ENCODE measurements at places on chromosomes 13 and 19.

DNA sequence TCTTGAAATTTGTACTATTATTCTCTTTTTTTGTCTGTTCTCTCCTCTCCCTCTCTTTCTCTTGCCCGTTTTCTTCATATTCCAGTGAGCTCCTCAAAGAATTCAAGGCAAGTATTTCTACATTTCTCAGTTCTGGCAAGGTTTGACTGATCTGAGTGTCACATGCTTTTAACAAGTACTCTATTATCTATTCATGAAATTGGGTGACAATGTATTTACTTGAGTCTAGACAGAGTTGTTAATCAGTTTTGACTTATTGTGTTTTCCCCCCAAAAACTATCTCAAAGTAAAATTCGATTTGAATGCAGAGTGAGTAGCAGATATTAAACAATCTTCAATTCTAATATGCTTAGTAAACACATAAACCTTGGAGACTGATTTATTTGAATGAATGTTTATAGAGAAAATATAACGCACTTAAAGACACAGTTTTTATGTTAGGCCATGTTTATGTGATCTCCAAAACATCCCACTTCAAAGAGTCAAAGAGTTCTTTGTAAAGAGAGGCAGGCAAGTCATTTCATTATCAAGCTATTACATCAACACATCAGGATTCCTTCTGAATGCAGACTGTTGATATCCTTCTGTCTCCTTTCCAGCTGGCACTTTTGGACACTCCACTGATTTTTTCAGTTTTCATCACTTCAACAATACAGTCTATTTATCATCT is 166.6 kb downstream of the SLITRK6 start:
- no peak for DNase-seq

DNA sequence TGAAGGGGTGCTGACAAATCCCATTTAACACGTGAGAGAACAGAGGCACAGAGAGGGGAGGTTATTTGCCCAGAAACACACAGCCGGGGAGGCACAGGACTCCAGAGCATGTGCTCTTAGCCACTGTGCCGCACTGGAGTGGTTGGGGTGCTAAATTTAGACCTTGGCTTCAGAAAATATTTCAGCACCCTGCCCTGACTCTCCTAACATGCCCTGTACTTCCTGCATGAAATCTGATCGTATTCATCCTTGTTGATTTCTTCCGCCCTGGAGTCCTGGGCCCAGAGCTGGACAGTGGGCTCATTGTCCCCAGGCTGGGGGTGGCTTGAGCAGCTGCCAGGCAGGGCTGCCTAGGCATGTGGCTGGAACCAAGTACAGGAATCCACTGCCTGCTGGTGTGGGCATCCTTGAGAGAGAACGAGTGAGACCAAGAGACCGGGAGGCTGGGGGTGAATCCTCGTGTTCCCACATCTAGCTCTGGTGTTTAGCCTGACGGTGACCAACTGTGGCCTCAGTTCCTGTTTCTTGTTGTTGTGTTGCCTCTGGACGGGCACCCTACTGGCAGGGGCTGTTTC is 5.3 kb downstream of the SLC27A1 start:
- peak; percentile 88 for DNase-seq

GRCh38 chr19:13100841-13101589 is 1.6 kb downstream of the LYL1 start:
- DNase-seq, result peak; percentile 36

- no peak for DNase-seq
Measured at GRCh38 chr13:62057286-62057685, 641.6 kb upstream of the PCDH20 start.

GRCh38 chr13:24671386-24672113 is 8.7 kb upstream of the ATP12A start:
- peak; percentile 39 for DNase-seq

- DNase-seq, result no peak
Measured at GRCh38 chr19:7450243-7451223, 38.3 kb downstream of the PEX11G start.

DNA sequence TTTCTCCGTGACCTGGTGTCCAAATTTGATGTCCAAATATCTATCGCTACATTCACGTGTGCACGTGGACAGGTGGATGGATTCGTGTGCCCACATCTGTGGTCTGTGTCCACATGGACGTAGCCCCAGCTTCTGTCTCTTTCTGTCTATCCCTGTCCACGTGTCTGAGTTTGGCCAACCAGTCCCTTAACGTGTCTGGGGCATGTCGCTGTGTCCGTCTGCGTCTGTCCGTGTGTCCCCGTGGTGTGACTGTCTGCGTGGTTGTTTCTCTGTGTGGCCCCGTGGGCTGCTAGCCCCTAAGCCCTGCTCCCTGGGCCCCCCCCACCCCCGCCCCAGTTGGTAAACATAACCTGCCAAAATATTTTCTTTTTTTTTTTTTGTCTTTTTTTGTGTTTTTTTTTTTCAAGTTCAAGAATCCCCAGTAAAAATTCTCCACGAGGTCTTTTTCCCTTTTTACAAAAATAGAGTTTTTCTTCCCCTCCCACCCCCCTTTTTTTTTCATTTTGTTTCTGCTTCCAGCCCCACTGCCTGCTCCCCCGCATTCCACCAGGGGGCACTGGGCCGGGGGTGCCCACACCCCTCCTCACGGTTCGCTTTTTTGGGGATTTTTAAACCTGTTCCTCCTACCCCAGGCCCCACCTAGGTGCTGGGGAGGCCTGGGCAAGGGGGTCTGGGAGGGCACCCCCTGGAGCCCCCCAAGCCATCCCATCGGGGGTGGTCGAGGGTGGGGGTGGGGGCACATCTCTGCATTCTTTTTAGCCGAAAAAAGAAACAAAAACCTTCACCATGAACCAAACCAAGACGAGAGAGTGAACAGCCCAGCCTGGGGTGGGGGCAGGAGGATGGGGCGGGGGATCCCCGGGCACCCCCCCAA is 18.3 kb downstream of the PRKCSH start:
- DNase-seq, result no peak

GRCh38 chr19:34962687-34963572 is 1.1 kb downstream of the ZNF792 start:
- no peak for DNase-seq

DNA sequence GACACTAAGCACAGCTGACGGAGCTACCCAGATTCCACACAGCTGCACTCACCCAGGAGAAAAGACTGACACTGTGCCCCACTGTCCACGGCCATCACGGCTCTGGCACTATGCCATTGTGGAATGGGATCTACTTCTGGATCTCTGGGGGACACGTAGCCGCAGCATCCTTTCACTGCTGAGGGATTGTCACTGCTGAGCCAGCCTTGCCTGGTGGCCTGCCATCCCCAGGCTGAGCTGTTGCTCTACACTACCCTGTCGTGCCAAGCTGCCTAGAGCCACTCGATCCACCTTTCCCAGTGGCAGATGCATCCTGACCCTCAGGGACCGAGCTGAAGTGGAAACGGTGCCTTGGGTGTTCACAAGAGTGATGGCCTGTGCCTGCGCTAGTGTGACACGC is 5.0 kb upstream of the LILRB5 start:
- peak; percentile 6 for DNase-seq

DNA sequence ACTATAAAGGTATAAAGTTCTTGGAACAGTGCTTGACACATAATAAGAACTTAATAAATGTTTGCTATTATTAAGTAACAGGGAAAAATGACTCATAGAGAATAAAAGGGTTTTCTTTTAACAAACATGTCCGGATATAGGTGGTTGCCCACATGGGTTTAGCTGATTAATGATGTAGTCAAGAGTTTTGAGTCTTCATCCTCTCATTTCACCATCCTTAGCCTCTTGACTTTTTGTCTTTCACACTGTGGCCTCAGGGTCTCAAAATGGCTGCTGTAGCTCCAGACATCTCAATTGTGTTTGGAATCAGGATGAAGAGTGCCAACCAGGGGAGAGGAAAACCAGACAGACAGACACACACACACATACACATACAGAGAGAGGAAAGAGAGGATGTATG is 97.9 kb downstream of the HSPH1 start:
- no peak for DNase-seq

DNA sequence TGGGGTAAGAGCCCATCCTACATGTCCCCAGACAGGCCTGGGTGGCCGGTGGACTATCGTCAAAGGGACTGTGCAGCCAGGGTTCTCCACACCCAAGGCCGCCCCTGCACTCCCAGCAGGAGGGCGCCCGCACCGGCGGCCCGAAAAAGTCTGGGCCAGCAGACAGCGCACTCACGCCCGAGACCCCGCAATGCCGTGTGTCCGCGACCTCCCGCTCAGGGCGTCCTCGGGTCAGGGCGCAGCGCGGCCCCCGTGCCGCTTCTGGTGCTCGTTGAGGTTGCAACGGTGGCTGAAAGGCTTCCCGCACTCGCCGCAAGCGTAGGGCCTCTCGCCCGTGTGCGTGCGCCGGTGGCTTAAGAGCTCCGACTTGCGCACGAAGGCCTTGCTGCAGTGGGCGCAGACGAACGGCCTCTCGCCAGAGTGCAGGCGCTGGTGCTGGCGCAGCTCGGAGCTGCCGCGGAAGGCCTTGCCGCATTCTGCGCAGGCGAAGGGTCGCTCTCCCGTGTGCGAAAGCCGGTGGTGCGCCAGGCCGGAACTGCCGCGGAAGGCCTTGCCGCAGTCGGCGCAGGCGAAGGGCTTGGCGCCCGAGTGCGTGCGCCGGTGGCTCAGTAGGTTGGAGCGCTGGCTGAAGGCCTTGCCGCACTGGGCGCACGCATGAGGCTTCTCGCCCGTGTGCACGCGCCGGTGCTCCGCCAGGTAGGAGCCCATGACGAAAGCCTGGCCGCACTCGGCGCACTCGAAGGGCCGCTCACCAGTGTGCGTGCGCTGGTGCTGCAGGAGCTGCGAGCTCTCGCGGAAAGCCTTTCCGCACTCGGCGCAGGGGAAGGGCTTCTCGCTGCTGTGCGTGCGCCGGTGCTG is 2.8 kb upstream of the A1BG start:
- DNase-seq, result peak; percentile 28

DNA sequence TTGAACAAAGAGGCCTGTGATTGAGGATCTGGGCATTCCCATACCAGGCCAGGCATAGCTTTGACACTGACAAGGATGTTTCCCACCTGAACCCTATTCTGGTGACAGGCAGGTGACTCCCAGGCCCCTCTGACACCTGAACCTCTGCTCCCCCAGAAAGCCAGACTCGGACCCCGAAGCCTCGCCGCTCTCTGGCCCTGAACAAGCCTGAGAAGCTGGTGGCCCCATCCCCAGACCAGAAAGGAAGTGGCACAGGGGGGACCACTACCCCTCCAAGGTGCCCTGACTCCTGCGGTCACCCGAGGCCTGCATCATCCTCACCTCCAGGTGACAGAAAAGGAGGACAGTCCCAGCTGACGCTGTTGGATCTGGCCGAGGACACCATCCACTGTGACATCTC is 14.7 kb downstream of the SIX5 start:
- DNase-seq, result no peak

DNA sequence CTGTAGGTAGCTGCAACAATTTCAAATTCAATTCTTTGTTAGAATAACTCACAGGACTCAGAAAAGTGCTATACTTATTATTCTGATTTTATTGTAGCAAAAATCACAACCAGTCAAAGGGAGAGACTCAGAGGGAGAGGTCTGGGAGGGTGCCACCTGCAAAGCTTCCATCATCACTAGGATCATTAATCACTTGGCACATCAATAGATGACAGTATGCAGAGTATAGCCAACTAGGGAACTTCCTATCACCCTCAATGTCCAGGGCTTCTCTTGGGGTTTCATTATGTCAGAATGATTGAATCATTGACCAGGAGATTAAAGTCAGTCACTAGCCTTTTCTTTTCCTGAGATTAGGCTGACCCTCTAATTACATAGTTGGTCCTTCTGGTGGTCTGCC is 431.3 kb upstream of the ATXN8OS start:
- no peak for DNase-seq

DNA sequence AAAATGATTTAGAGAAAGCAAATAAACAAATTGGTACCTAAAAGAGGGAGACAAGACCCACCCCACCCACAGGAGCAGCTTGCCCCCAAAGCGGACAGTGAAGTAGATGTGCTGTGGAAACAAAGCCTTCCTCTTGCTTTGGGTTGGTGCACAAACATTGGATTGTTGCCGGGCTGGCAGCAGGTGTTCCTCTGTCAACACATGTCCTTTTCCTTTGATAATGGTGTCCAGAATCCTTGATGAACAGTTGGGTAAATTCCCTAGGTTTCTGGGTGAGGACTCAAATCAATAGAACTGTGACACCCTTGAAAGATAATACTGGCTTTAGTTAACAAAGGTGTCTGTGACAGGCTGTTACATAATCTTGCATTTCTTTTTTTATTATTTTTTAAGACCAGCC is 311.8 kb downstream of the SPRY2 start:
- DNase-seq, result no peak

- no peak for DNase-seq
Measured at GRCh38 chr13:30731361-30732045, 3.8 kb upstream of the ALOX5AP start.

- DNase-seq, result no peak
Measured at GRCh38 chr19:55076321-55076720, 652 bp downstream of the EPS8L1 start.

DNA sequence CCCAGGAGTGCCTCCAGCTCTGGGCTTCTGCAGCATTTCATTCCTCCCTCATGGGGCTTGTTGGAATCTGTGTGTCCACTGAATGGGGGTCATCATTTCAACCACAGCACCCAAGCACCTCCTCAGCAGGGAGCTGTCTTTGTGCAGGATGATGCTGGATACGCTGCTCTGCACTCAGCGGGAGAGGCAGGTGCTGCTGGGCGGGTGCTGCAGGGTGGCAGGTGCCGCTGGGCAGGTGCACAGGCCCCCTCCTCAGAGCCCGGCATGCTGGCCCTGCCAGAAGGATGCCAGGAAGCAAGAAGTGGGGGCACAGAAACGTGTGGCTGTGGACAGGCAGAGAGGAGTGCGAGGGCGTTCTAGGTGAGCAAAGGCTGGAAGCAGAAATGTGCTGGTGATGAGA is 121.8 kb upstream of the VSTM2B start:
- no peak for DNase-seq

DNA sequence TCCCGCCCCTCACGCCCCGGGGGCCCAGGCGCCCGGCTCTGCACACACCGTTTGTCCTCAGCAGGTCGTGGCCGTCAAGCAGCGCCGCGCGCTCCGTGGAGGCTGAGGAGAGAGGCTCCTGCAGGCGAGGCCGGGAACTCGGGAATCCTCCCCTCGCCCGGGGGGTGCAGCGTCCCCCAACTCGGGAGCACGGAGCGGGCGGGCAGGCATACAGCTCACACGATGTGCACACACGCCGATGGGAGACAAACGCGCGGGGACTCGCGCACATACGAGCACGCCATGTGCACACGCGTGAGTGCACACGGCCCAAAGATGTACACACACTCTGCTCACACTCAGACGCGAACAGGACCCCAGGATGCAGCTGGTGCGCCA is 703 bp downstream of the CLEC4G start:
- DNase-seq, result no peak

DNA sequence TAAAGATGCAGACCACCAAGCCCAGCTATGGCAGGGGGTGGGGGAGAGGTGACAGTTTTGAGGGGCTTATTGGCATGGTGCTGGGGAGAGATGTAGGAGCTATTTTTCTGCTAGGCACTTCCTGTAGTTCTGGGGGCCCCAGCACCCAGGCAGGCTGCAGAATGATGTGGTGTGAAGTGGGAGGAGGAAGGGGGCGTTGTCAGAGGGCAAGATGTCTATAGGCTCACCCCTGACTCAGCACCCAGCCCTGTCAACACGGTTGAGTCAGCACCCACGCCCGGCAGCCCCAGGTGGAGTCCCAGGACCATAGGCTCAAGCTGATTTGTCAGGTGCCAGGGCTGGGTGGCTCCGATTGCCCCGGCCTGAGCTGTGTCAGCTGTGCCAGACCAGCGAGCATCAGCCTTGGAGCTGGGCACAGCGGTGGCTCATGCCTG is 5.8 kb downstream of the KLF2 start:
- DNase-seq, result peak; percentile 84

- no peak for DNase-seq
Measured at GRCh38 chr19:39941615-39942365, 7.4 kb upstream of the FCGBP start.

- no peak for DNase-seq
Measured at GRCh38 chr13:49046519-49046918, 70.8 kb downstream of the FNDC3A start.

GRCh38 chr13:24134757-24135156 is 25.8 kb upstream of the SPATA13 start:
- DNase-seq, result no peak

Data from femur (tissue), 1 donor.